ENCODE measurements at places on chromosomes 16 and 17.
A peak's percentile ranks its signal among the peaks of the same experiment; 100 is the strongest.

GRCh38 chr16:17578981-17579874 lies 108.5 kb upstream of the XYLT1 start:
- DNase-seq = peak; percentile 73

DNA sequence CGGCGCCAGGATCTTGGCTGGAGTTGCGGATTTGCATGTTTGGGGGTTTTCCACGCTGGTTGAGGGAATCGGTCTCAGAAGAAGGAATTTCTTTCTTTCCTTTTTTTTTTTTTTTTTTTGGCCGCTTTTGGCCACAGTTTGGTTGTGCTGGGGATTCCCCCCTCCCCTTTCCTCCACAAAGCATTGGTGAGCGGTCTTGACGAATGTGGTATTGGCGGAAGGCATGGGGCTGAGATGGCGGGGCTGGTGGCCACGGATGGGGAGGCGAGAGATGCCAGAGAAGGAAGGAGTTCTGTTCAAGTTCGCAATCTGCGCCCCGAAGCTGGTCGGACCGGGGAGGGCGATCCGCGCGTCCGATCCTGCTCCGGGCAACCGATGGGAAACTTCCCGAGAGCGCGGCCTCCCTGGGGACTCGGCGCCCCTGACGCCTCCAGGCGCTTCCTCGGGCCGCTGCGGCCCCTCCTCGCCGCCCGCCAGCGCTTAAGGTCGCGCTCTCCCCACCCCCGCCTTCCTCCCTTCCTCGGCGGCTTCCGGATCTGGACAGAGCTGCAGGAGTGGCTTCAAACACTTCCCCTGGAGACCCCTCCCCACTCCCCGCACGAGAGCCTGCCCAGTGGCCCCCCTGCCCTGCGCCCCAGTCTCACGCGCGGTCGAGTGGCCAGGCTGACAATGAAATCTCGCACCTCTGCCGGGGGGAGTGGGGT lies 43.2 kb downstream of the RAI1 start:
- DNase-seq = peak; percentile 59

DNA sequence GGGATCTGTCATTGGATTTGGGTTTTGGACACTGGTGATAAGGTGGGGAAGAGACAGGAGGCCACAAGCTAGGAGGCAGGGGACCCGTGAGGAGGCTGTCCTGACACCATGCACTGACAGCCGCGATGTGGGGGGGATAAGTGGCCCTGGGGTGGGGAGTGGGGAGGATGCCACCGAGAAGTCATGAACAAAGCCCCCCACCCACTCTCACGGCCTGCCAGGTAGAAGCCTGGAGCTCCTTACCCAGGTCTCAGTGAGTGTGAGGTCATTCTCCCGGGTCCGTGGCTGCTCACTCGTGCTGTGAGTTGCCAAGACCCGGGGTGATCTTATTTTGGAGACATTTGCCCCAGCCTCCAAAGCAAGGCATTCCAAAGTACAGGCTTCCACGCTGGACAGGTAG lies 165.9 kb upstream of the TNRC6C start:
- no peak for DNase-seq

DNA sequence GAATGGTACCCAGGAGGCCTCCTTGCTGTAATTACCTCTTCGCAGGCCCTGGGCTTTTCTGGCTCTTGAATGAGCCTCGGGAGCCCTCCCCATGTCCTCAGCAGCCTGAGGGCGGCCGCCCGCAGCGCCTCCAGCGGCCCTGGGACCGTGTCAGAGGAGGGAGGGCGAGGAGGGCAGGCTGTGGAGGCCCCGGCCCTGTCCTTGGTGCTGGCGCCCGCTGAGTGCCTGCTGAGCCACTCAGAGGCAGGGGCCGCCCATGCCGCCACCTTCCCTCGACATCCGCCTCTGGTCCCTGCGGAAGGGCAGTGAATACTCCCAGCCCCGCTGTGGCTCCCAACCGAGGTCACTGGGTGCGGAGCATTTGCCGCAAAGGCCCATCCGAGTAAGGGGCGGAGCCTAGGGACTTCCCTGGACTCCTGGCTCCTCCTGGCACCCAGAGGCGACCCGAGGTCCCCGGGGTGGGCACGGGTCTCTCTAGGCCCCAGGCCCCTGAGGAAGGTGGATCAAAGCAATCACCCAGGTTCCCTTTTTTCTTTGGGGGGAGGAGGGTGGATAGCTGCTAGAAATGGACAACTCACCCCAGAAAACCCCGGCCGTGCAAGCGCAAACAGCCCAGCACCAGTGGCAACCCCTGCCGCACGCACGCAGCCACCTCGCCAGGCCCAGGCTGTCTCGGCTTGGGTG lies 2.8 kb downstream of the RBFOX3 start:
- DNase-seq = no peak

GRCh38 chr16:87185308-87185707 lies 131.9 kb downstream of the C16orf95 start:
- DNase-seq = no peak

DNA sequence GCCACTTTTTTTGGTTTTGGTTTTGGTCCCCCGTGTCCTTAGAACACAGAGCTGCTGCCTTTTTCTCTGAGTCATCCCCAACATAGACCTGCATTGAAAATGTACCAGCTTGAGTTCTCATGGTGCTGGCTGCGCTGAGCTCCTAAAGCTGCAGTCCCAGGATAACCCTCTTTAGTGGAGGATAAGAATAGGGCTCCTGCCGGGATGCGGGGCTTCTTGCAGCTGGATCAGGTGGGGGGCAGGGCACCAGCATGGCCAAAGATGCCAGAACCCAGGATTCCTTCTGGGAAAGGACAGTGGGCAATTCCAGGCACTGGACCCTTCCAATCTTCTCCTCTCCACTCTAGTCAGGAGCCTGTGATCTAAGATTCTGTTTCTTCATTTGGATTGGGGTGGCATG lies 8.3 kb upstream of the CLUH start:
- DNase-seq = no peak

DNA sequence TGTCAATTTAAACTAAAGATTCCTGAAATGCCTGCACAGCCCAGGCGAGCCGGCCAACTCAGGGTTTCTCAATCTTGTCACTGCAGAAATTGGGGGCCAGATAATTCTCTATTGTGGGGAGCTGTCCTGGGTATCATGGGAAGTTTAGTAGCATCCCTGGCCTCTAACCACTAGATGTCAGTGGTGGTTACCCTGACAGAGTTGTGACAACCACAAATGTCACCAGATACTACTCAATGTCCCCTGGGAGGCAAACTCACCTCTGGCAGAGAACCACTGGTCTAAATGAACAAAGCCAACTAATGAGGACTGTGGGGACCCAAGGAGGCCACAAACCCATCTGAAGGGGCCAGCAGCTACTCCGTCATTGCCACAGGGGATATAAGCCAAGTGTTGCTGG lies 90.9 kb downstream of the MYH11 start:
- DNase-seq = peak; percentile 88

- DNase-seq = no peak
Observed at GRCh38 chr16:68469796-68470460, 21.6 kb upstream of the SMPD3 start.

All from GM12865 (cell line).